ENCODE measurements at places on chromosomes 2 and 18. TPM values are rescaled to one million over a fixed set of nuclear protein-coding genes. Genes with fewer than 3 reads are reported as not detected.

Gene SERPINB7
- not detected for total RNA-seq

Gene NCKAP5
- total RNA-seq: 5.7 TPM

Gene AGXT
- total RNA-seq: not detected

Gene PGAP1
- 24.0 TPM for total RNA-seq

Gene DNAH7
- under 0.01 TPM for total RNA-seq

Gene AQP12A
- not detected for total RNA-seq

Gene SRD5A2
- not detected for total RNA-seq

Gene COQ10B
- 10.4 TPM for total RNA-seq

Gene CASP10
- total RNA-seq: 16.2 TPM

Gene GNLY
- not detected for total RNA-seq

Gene KCNJ13
- not detected for total RNA-seq

Gene ANKAR
- total RNA-seq: 31.8 TPM

Gene DLX1
- total RNA-seq: not detected

Gene MAPK4
- total RNA-seq: 5.7 TPM

Gene FSIP2
- total RNA-seq: 1.0 TPM
